ENCODE measurements at places on chromosomes 12 and 14. TPM values are rescaled to one million over a fixed set of nuclear protein-coding genes. Genes with fewer than 3 reads are reported as not detected.

PTPRR gene
- 0.02 TPM for polyA plus RNA-seq

SLC2A14 gene
- polyA plus RNA-seq = not detected

ARMH4 gene
- 0.38 TPM for polyA plus RNA-seq

SLC25A47 gene
- 128 TPM for polyA plus RNA-seq

NPAS3 gene
- 0.07 TPM for polyA plus RNA-seq

OSGEP gene
- polyA plus RNA-seq = 18.1 TPM

UNC119B gene
- 3.8 TPM for polyA plus RNA-seq

TMEM229B gene
- polyA plus RNA-seq = 1.5 TPM

FAM181A gene
- polyA plus RNA-seq = not detected

MANSC4 gene
- polyA plus RNA-seq = not detected

DLK1 gene
- 0.42 TPM for polyA plus RNA-seq

NUAK1 gene
- polyA plus RNA-seq = 2.5 TPM

OTX2 gene
- not detected for polyA plus RNA-seq

RNU6-7 gene
- polyA plus RNA-seq = not detected
